ENCODE measurements at places on chromosomes 12 and 14.

DNA sequence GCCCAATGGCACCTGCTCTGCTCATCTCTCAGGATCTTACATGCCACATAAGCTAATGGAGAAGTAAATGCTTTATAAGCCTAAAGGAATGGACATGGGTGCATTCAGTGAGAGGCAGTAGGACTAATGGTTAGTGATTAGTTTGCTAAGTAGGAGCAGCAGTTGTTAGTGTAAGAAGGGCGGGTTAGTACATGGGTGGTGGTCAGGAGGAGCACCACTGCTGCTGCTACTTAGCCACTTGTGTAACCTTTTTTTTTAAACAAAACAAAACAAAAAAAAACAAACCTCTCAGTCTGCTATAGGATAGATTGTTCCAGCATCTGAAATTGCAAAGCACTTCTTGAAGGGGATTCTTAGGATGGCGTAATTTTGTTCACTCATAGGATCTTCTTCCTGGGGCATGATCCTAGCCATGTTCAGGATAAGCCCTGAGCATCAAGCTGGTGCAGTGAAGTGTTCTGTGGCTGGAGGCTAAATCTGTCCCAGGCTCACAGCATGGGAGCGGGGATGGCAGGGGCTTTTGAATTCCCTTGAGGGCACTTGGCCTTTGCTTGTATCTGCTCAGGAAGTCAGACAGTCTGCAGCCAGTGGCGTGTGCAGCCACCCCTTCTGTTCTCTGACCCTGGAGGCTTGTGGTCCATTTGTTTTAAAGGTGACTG is 63.6 kb downstream of the CHST11 start:
- no peak for DNase-seq

- no peak for DNase-seq
These were observed 19.4 kb downstream of the COA8 start for GRCh38 chr14:103581954-103582703.

GRCh38 chr14:91118511-91119068 is 4.7 kb downstream of the DGLUCY start:
- no peak for DNase-seq

GRCh38 chr14:71722885-71723284 is 209.3 kb upstream of the RGS6 start:
- no peak for DNase-seq

GRCh38 chr12:106195621-106196027 is 52.2 kb downstream of the CKAP4 start:
- no peak for DNase-seq
